ENCODE measurements at places on chromosomes 12 and 14. TPM values are rescaled to one million over a fixed set of nuclear protein-coding genes. Genes with fewer than 3 reads are reported as not detected.

The CCDC38 gene
- total RNA-seq: not detected

The BAZ1A gene
- total RNA-seq: 18.9 TPM

The ZNF140 gene
- total RNA-seq: 21.0 TPM

The AKAP6 gene
- 0.29 TPM for total RNA-seq

The RAD9B gene
- 0.29 TPM for total RNA-seq

The SAMD15 gene
- total RNA-seq: 3.3 TPM

The FGF23 gene
- total RNA-seq: not detected

The DCAF4 gene
- 9.3 TPM for total RNA-seq

The APOF gene
- not detected for total RNA-seq

The DTX1 gene
- total RNA-seq: not detected

The PTGES3 gene
- 52.3 TPM for total RNA-seq

The COX8C gene
- not detected for total RNA-seq

The CLEC4C gene
- not detected for total RNA-seq

The BCL11B gene
- under 0.01 TPM for total RNA-seq

The ANKRD33 gene
- total RNA-seq: 0.15 TPM

The IL31 gene
- not detected for total RNA-seq

The NFYB gene
- 30.4 TPM for total RNA-seq

The PPM1A gene
- 18.9 TPM for total RNA-seq

The SUDS3 gene
- total RNA-seq: 29.1 TPM

The GPR68 gene
- 23.2 TPM for total RNA-seq

The MIP gene
- total RNA-seq: not detected

The RTL1 gene
- not detected for total RNA-seq

The LTBP2 gene
- total RNA-seq: 248 TPM

The RDH5 gene
- 58.9 TPM for total RNA-seq

The LRRC43 gene
- total RNA-seq: 3.3 TPM

The BATF gene
- total RNA-seq: not detected

The KITLG gene
- 71.6 TPM for total RNA-seq

The ENDOU gene
- total RNA-seq: 0.29 TPM

The HOXC9 gene
- 0.15 TPM for total RNA-seq

The FOXN4 gene
- total RNA-seq: not detected

The RASSF3 gene
- total RNA-seq: 17.6 TPM

The TAS2R19 gene
- 4.5 TPM for total RNA-seq

The PSMB5 gene
- total RNA-seq: 189 TPM

The ESPL1 gene
- total RNA-seq: 14.1 TPM

The ZC3H14 gene
- total RNA-seq: 55.4 TPM

The PLA2G1B gene
- total RNA-seq: not detected

The CLEC9A gene
- not detected for total RNA-seq

The POTEM gene
- total RNA-seq: not detected

The KRT8 gene
- total RNA-seq: 5.6 TPM

The BICDL1 gene
- total RNA-seq: under 0.01 TPM

The DNAH10 gene
- 0.15 TPM for total RNA-seq

The HOXC10 gene
- not detected for total RNA-seq

The MYF6 gene
- total RNA-seq: not detected

The FAM186B gene
- total RNA-seq: 0.99 TPM

The PLEK2 gene
- 3.0 TPM for total RNA-seq

The NOS1 gene
- total RNA-seq: not detected
